ENCODE measurements at places on chromosomes 7 and 10.

GRCh38 chr7:116064179-116064578 lies 33.6 kb upstream of the TFEC start:
- no peak for DNase-seq

DNA sequence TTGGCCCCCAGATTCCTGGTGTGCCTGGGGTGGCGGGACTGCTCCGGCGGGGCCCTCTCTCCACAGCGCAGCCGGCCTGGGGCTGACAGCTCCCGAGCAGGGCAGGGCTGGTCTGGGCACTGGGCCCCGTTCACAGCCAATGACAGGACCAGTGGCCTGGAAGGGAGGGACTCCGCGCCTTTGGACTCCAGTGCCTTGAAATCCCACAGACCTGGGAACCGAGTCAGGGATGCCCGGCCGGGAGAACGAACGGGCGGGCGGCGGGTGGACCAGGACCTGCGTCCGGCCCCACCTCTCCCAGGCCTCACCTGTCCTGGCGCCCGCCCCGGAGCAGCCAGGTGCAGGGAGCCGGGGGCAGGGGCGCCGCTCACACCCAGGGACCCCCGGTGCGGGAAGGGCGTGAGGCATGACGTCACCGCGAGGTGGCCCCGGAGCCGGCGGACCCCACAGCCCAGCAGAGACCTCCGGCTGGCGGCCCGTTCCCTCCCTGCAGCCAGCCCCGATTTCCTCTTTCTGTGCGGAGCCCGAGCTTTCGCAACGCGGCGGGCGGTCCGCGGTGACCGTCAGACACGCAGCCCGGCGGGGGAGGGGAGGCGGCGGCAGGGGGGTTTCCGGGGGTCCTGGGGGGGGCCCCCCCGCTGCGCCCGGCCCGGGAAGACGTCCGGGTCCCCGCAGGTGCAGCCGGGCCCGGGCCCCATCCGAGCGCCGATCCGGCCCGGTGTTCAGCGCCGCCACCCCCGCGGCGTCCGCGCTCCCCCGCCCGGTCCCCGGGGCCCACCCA lies 743 bp downstream of the ADAP1 start:
- DNase-seq, result no peak

- no peak for DNase-seq
Observed at GRCh38 chr7:8500286-8500685, 66.9 kb downstream of the NXPH1 start.

GRCh38 chr10:31034098-31034909 lies 2.6 kb upstream of the ZNF438 start:
- peak; percentile 96 for DNase-seq

DNA sequence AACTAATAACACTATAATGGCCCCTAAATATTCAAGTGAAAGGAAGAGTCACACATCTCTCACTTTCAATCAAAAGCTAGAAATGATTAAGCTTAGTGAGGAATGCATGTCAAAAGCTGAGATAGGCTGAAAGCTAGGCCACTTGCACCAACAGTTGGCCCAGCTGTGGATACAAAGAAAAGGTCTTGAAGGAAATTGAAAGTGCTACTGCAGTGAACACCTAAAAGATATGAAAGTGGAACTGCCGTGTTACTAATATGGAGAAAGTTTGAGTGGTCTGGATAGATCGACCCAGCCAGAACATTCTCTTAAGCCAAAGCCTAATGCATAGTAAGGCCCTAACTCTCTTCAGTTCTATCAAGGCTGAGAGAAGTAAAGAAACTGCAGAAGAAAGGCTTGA lies 12.1 kb upstream of the SNX13 start:
- no peak for DNase-seq

DNA sequence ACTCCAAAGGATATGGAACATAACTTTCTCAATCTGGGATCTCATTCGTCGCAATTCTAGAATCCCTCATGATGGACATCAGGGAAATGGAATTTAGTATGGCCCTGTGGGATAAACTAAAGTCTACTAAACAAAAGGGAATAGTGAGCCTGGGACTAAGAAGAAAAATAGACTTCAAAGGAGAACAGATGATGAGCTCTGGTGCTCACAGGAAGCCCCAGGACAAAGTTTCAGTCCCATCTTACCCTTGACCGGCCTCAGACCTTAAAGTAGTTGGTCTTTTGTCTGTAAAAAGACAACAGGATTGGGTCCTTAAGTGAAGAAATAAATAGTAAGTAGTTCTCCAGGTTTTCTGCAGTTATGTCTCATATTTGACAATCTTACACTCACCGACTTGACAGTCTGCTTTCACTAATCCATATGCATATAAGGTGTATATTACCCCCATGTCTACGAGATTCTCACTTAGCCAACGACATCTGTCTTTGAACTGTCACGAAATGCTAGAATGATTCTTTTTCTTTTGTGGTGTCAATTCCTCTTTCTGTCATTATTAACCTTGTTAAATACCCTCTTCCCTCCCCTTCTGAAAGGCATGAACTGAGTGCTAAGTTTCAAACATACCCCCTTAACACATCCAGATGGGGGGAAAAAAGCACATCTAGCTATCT lies 10.9 kb upstream of the IKZF1 start:
- no peak for DNase-seq

- no peak for DNase-seq
Observed at GRCh38 chr10:53898532-53898931, 902.5 kb downstream of the PCDH15 start.

DNA sequence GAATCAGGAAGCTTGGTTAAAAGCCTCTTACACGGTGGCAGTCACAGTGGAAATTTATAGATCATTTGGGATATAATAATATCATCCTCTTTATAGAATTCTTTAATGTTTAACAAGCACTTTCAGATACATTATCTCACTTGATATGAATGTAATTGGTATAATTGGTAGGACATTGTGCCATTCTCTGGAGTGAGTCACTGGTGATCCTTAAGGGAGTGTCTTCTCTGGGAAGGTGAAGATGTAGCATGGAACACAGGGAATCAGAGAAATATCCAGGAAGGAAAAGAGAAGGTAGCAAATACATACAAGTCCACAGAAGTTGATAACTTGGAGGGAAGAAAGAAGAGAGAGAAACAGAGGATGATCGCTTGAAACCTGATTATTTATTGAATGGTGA lies 9.8 kb downstream of the PTPRZ1 start:
- no peak for DNase-seq

- peak; percentile 77 for DNase-seq
Observed at GRCh38 chr7:121278120-121279021, 50.4 kb upstream of the WNT16 start.

GRCh38 chr10:119241066-119241465 lies 33.7 kb downstream of the GRK5 start:
- no peak for DNase-seq

- DNase-seq, result peak; percentile 53
Observed at GRCh38 chr10:63703113-63703670, 182.0 kb downstream of the REEP3 start.

DNA sequence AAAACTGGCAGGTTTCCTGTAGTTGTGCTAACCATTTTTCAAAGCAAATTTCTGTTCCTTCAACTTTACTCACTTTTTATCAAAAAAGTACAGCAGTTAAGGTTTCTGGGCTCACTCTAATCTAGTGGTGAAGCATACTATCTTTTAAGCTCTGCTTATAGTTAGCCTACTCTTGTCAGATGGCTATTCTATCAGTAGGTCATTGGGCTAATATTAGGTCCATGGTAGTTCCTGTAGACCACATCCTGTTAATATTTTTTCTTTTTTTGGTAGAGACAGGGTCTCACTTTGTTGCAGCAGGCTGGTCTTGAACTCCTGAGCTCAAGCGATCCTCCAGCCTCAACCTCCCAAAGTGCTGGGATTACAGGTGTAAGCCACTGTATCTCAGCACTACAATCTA lies 27.9 kb upstream of the NRCAM start:
- no peak for DNase-seq

DNA sequence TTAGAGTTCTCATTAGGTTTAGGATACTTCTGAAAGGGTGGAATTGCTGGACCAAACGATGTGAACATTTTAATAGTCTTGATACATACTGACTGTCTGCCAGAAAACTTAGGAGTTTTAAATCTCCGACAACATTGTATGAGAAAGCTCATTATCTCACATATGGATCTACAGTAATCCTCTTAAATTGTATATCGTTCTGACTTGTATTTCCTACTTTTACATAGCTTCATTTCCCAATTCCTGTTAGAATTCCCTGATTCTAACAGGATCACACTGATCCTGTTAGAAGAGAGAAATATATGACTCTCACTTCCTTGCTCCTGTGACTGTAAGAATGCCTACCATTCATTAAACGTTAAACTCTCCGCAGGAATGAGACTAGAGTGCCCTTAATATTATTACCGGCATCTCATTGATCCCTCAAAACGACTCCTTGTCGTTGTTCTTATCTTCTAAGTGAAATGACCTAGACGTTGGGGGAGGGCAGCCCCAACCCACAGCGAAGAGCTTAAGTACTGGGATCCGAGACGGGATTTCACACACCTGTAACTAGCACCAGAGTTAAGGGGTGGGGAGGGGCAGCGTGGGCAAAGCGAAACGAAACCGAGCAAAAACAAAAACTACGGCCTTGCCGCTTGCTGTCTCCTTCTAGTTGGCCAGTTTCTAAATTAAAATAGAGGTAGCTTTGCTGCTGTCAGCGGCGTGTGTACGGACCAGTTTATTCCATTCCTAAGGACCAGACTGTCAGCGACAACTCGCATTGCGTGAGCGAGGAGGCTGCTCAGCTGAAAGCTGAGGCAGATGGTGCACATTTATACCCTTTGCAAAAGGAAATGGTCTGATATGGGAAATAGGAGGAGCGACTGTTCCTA lies 678 bp upstream of the TMEM106B start:
- no peak for DNase-seq

DNA sequence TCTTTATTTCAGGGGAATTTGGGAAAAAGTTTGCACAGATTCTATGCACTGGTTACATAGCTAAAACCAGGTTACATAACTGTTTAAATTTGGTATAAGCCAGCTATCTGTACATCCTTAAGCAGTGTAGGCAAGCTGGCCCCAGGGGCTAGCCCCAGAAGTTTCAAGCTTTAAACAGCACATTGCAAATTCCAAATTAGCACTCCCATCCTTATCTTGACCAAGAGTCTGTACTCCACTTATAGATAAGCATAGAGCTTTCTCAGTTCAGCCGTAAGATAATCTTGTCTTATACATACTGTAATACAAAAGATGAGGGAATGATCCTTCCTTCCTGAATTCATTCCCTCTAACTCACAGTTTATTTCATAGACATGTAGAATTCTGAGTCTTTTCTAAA lies 109.3 kb downstream of the SPAG6 start:
- DNase-seq, result no peak

- peak; percentile 86 for DNase-seq
Observed at GRCh38 chr7:29612596-29612995, 49.0 kb downstream of the PRR15 start.

- DNase-seq, result no peak
Observed at GRCh38 chr7:146235195-146235594, 118.6 kb downstream of the CNTNAP2 start.

- DNase-seq, result peak; percentile 45
Observed at GRCh38 chr10:109282510-109282909, 640.8 kb downstream of the XPNPEP1 start.

GRCh38 chr10:127737563-127738511 lies 852 bp downstream of the FOXI2 start:
- no peak for DNase-seq

DNA sequence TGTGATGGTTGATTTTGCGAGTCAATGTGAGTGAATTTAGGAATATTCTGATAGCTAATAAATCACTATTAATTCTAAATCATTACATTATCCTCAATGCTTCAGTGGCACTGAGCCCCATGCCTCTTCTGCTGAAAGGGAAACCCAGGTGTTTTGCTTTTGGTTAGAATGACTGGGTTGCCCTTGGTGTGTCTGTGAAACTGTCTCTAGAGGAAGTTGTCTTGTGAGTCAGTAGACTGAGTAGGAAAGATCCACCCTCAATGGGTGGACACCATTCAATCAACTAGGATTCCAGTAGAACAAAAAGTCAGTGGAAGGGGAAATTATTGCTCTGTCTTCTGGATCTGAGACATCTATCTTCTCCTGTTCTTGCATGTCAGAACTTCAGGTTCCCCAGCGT lies 472.4 kb downstream of the ANKRD7 start:
- no peak for DNase-seq

- peak; percentile 99 for DNase-seq
Observed at GRCh38 chr10:13712837-13713581, 126.2 kb downstream of the PRPF18 start.

- DNase-seq, result peak; percentile 95
Observed at GRCh38 chr7:43674559-43675436, 54.5 kb downstream of the COA1 start.

Measured in fibroblast of mammary gland (primary cell).